Sigmoid colon (tissue), 7 donors: ENCODE measurements at places on chromosomes 3 and 15. TPM values are rescaled to one million over a fixed set of nuclear protein-coding genes. Genes with fewer than 3 reads are reported as not detected.
A peak's percentile ranks its signal among the peaks of the same experiment; 100 is the strongest.

GRCh38 chr3:186902154-186902553 is 28.2 kb upstream of the ST6GAL1 start:
- DNase-seq: no peak

GRCh38 chr3:64267721-64268604 is 42.7 kb upstream of the PRICKLE2 start:
- peak; percentile 94 for DNase-seq

DNA sequence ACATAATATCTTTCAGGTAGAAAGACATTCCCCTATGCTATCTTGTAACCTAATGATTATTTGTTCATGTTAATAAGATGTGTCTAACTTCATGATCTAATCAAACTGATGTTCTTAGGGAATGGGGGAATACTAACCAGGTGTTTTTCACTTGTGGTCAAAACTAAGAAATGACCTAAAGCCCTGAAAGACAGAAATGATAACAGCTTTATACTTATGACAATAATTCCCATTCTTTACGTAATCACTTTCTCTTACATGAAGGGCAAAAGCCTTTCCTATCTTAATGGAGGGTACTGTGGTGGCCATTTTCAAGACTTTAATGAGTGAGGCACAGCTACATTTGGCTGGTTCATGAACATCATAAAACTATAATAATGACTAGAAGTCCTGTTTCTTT is 33.9 kb upstream of the MEIS2 start:
- no peak for DNase-seq

GRCh38 chr3:23481616-23482278 is 278.6 kb downstream of the UBE2E2 start:
- DNase-seq: no peak

GRCh38 chr3:136910697-136911096 is 47.1 kb upstream of the IL20RB start:
- DNase-seq: no peak

DNA sequence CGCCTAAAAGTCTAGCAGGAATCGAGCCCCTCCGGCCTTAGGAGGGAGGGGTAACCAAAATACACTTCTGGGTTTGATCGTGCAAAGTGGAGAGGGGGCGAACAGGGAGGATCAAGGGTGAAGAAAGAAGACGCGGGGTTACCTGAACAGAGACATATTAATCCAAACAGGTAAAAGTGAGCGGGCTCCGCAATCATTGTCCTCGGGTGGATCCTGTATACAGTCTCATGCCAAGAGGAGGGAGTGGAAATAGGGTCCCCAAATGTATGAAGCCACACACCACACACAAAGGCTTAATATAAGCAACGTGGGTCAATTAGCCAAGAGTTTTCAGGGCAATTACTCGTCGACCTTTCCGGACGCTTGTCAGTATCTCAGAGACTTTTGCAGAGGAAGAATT is 749.5 kb downstream of the ROBO1 start:
- no peak for DNase-seq

DNA sequence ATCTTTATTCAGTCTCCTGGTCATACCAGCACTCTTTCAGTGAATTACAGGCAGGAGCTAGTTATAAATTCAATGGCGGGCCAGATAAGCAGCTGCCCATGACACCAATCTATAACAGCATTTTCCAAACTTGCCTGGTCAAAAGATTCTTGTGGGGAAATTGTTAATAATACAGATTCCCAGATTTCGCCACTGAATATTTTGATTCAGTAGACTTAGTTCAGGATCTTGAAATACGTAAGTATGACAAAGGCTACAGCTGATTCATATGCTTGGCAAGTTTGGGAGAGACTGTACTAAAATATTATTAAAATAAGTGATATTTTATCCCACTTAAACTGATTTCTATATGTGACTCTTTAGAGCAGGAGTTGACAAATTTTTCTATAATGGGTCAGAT is 119.3 kb downstream of the TMCO5A start:
- no peak for DNase-seq

DNA sequence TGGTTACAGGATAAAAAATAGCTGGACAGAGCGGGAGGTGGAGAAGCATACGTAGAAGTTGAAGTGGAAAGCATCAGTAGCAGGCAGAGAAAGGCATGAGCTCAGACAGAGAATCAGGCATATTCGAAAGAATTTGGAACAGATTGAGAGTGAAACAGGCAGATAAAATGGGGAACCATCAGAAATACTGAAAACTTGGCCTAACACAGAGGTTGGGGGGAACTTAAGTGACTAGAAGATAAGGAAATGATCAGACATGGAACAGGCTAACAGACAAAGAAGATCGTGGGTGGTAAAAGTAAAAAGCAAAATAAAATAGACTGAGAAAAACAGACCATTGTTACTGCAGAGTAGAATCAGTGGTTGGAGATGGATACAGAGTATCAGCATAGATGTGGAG is 32.9 kb downstream of the GTF2E1 start:
- no peak for DNase-seq

- DNase-seq: no peak
Measured at GRCh38 chr15:47523681-47524475, 193.4 kb upstream of the SEMA6D start.

- DNase-seq: no peak
Measured at GRCh38 chr15:79673416-79674123, 223.2 kb downstream of the MTHFS start.

DNA sequence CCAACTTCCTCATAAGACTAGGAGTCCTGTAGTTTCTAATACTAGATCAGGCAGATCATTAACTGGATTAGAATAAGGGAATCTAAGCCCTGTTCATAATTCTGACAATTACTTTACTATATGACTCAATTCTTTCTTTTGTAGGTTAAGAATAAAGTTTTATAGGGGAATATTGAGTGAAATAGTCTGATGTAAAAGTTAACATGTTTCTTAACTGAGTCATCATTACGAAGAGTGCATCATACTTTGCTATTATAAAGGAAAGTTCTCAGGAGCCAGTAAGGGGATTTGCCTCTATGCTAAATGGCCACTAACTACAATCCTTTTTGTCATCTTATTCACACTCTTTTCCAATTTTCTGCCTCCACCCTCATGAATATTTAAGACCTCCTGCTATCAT is 63.1 kb downstream of the POLQ start:
- no peak for DNase-seq

The GUCA1C gene
- total RNA-seq: not detected

The WNT5A gene
- total RNA-seq: 10.3 TPM

The ISG20 gene
- total RNA-seq: 1.9 TPM
